NCI-H2107 (cell line): ENCODE measurements at places on chromosomes 1 and 21.

- DNase-seq: no peak
Observed at GRCh38 chr21:36047139-36047538, 13.2 kb downstream of the SETD4 start.

DNA sequence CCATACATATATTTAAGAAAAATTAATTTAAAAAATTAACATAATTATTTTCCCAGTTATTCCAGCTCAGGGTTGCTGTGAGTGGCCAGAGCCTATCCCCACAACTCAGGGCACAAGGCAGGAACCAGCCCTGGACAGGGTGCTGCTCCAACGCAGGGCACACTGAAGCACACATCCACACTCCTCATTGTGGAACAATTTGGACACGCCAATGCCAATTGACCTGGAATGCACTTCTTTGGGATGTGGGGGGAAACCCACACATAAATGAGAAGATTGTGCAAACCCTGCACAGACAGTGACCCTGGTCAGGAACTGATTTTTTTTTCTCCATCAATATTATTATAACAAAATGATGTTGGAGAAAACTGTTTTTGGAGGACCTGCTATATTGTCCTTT is 23.4 kb downstream of the SAMSN1 start:
- DNase-seq: no peak

GRCh38 chr1:12380326-12381249 is 150.8 kb downstream of the VPS13D start:
- DNase-seq: no peak

- no peak for DNase-seq
Observed at GRCh38 chr21:45875416-45875760, 106.2 kb upstream of the COL6A1 start.

DNA sequence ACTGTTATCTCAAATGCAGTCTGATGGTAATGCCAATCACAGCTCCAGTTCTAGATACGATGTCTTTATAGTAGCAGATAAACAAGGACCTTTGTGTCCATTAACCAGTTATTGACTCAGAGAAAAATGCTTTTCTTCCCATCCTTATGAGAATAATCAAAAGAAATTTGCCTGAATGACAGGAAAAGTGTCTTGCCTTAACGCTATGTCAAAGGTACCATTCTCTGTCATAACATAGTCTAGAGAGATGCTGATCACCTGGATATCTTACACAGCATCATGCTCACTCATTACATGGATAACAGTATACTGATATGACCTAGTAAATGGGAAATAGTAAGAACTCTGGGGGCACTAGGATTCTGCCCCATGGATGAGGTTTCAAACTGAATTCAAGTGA is 151.7 kb upstream of the NEGR1 start:
- DNase-seq: no peak

GRCh38 chr1:64343105-64343822 is 126.7 kb upstream of the CACHD1 start:
- no peak for DNase-seq

DNA sequence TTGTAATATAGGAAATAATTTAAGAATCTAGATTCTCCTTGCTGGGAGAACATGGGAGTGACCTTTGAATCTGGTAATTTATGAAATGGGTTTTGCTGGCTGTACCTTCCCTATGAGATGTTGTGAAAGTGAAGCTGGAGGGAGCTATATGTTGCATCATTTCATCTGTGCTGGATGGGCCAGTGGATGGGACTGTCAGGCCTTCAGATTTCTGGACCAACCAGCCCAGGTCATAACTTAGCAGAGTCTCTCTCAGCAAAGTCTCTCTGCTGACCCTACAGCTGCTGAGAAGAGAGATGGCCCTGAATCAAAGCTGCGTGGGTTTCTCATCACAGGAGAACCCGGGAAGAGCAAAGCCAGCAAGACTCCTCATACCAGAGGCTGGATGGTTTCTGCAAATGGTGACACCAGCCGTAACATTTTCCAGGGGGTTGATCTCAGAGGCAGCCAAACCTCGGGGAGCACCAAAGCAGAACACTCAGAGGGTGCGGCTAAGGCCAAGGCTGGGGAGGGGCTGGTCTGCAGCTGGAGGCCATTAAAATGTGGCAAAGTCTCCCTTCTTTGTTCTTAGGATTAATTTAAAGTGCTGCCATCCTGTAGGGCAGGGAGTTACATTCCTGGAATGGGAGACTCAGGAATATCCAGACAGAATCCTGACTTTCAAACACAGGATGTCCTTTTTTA is 18.2 kb upstream of the PTGFRN start:
- no peak for DNase-seq

DNA sequence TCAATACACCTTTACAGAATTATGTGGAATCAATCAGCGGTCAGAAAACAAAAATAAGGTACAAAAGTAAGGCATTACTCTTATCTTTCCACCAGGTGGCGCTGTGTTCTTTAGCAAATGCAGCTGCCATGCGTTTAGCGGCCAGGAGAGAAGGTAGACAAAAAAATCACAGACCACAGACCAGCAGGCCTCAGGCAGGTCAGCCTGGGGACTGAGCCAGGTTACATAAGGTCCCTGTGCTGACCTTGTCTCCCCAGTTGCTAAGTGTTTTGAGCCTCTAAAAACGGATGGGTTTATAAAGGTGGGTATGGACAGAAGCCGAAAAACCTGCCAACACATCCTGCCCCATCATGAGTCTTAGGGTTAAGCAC is 2.8 kb downstream of the RGS16 start:
- peak; percentile 84 for DNase-seq

- no peak for DNase-seq
Observed at GRCh38 chr21:25025596-25025995, 581.7 kb downstream of the MRPL39 start.

- DNase-seq: no peak
Observed at GRCh38 chr1:201063145-201063544, 39.6 kb upstream of the KIF21B start.

DNA sequence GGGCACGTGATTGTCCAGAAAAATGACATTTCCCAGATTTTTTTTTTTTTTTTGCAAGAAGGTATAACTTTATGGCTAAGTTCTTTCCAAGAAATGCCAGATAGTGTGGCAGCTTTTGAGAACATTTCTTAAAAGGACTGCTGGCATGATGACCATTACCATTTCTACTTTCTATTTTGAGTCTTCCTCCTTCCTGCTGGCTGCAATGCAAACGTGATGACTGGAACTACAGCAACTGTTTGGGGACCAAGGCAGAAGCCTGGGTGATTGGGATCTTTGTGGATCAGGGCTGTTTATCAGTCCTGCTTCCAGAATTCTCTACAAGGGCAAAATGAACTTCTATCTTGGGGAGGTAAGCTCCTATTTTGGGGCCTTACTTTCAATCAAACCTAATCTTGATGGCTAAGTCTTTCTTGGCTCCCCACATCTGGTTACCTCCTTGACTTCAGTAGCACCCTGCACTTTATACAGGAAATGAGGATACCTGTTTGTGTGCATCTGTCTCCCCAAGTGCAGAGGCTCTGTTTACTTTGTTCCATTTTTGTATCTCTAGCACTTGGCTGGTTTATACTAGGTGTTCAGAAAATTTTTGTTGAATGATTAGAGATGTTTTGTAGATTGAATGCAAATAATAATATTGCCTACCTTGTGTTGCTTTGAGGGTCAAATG is 3.7 kb upstream of the DDX20 start:
- no peak for DNase-seq

DNA sequence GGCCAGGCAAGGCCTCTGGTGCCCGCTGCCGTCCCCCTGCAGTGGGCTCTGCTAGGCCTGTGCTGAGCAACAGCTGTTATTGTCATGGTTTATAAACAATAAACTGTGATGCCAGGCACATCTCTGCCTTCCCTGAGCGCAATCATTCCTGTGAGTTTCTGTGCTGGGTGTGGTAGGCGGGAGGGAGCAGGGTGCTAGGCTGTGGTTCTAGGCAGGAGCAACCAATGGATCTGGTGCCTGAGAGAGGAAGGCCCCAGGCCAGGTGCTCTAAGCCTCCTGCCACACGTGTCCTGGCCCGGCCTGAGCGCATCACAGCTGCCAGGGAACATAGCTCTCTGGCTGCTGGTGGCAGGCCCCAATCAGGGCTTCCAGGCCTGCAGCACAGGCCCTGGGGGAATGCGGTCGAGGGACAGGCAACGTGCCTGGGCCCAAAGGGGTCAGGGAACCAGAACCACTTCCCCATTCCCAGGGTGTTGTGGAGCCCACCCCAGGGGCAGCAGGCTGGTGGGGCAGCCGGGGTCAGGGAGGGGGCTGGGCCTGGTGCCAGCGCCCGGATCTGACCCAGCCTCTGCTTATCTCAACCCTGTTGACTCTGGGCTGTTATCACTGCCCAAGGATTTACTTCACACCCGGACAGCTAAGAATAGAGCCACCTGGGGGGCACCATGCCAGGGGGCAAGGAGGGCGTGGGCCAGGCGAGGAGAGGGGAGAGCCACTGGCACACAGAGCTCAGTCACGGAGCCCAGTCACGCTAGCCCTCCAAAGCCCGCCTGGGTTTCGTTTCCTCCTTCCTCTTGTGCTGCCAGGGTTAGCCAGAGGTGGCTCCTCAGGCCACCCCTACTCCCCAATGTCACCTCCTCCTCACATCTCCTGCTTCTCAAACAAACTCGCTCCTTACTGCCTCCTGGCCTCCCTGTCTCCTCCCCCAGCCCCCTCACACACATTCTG is 11.5 kb downstream of the TRIM46 start:
- no peak for DNase-seq

DNA sequence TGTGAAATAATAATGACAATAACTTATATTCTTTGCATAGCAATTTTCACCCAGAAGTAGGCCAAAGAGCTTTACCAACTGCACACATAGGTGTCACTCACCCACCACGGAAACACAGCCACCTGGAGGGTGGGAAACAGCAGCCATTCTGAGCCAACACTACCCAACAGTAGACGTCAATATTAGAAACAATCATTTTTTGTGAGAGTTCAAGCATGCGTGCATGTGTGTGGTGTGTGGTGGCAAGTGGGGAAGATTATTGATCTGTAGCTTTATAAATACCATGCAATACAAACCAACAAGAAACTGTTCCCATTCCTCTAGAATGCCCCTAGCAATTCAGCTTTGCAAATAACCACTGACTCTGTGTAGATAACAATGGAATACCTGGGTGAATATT is 19.1 kb downstream of the PROX1 start:
- DNase-seq: no peak

DNA sequence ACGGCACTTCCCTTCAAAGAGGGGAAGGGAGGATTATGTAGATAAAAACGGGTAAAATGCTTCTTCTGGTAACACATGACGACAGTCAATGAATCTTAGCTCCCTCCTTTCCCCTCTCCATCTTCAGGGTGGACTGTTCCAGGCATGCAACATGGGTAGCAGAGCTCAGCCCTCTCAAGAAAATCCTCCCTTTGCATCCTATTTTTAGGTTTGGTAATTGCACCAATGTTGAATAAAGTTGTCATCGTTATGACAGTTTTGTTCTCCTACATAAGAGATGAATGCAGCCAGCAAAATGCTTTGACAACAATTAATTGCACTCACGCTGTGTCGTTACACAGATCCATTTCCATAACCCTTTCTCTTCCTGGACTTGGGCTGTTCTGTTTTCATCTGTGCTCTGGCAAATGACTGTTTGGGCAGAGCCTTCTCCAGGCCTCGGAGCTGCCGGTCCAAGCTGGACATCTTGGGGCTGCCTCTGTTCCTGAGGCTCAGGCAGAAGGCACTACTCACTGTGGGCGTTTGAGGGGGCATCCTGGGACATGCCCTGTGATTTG is 127.6 kb downstream of the CNIH3 start:
- no peak for DNase-seq

DNA sequence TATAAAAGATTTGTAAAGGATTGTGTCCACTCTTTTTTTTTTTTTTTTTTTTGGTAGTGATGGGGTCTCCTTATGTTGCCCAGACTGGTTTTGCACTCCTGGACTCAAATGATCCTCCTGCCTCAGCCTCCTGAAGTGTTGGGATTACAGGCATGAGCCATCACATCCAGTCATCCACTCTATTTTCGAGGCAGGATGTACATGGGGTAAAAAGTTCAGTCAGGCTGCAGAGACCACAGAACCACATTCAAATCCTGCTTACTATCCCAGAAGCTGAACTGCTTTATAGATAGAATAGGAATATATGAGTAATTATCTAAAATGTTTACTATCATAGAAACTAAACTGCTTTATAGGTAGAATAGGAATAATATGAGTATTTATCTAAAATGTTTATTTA is 26.0 kb upstream of the KCNK2 start:
- DNase-seq: no peak

- DNase-seq: no peak
Observed at GRCh38 chr1:233514946-233515391, 98.9 kb upstream of the KCNK1 start.

GRCh38 chr1:77739235-77739634 is 20.4 kb downstream of the USP33 start:
- DNase-seq: no peak

- no peak for DNase-seq
Observed at GRCh38 chr1:23557471-23558124, 1.7 kb downstream of the ID3 start.

- no peak for DNase-seq
Observed at GRCh38 chr1:116130356-116130755, 19.2 kb downstream of the MAB21L3 start.

DNA sequence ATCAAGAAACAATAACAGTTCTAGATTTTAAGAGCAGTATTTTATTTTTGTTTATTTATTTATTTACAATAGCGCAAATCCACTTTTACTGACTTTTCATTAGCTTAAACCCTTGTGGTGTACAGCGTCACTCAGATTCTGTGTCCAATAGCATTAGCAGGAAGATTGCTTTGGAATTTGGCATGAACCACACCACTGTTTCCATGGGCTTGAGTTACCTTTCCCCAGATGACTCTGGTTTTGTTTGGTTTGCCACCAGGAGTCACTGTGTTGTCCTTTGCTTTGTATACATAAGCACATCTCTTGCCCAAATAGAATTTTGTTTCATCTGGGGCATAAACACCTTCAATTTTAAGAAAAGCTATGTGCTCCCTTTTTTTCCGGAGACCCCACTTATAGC is 25.9 kb upstream of the SNRPE start:
- DNase-seq: no peak

DNA sequence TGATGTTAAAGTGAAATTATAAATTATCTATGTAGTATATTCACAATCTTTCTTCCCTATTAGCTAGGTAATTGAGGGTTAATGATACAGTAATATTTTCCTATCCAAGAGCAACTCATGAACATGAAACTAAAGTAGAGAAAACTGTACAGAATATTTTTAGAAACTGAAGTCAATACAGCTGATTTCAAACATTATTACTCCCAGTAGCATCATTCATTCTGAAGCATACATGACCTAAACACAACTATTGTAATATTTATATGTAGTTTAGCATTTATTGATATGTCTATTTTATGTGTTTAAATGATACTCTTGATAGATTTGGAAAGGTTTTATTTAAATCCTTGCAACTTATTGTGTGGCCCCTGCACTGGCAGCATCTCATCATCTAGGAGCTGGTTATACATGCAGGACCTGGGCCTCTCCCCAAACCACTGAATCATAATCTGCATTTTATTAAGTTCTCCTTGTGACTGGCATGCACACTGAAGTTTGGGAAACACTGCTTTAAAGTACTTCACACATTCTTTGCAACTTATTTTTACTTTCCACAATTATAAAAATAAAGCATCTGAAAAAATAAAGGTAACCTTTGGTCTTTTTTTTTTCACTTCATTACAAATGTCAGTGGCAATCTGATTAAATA is 199.9 kb downstream of the LRRC40 start:
- DNase-seq: no peak

GRCh38 chr1:207418351-207418750 is 35.8 kb upstream of the CR2 start:
- DNase-seq: no peak
